ENCODE measurements at places on chromosomes 1 and 21. TPM values are rescaled to one million over a fixed set of nuclear protein-coding genes. Genes with fewer than 3 reads are reported as not detected.

The MYOCOS gene
- not detected for total RNA-seq

The TEDDM1 gene
- not detected for total RNA-seq

The PLA2G2F gene
- total RNA-seq, result not detected

The RGS16 gene
- 0.91 TPM for total RNA-seq

The MYBPH gene
- not detected for total RNA-seq

The SGIP1 gene
- total RNA-seq, result not detected

The RBP7 gene
- not detected for total RNA-seq

The ORC1 gene
- total RNA-seq, result 39.5 TPM

The TMEM125 gene
- total RNA-seq, result not detected

The C1orf141 gene
- total RNA-seq, result not detected

The CRNN gene
- total RNA-seq, result not detected

The C2CD4D gene
- total RNA-seq, result not detected

DNA sequence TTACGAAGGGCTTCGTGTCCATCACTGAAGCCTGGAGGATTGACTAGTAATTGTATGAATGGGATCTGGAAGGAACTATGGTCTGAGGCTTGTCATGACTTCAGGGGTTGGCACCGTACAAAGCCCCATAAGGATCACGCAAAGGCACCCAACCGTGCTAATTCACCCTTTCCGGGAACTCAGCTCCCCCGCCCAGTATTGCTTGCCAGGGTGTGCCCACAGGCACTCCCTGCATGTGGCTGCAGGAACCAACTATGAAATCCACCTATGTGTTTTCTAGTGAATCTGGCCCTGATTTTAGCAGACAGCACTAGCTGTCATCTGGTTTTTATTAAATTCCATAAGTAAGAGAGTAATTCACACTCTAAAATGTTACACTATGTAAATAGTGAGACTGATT is 139.2 kb downstream of the TM2D1 start:
- DNase-seq, result peak; percentile 68

GRCh38 chr1:58333511-58333910 is 213.0 kb downstream of the OMA1 start:
- DNase-seq, result no peak

DNA sequence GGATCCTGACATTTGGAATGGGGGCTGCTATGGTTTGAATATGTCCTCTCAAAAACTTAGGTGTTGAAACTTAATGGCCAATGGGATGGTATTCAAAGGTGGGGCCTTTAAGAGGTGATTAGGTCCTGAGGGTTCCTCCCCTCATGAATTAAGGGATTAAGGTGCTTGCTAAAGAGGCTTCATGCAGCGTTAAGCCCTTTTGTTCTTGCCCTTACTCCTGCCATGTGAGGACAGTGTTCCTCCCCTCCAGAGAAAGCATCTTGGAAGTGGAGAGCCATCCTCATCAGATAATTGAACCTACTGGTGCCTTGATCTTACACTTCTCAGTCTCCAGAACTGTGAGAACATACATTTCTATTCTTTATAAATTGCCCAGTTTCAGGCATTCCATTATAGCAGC is 146.6 kb downstream of the KCNJ6 start:
- DNase-seq, result no peak

- DNase-seq, result no peak
Observed at GRCh38 chr1:151246786-151247185, 7.7 kb upstream of the PSMD4 start.

DNA sequence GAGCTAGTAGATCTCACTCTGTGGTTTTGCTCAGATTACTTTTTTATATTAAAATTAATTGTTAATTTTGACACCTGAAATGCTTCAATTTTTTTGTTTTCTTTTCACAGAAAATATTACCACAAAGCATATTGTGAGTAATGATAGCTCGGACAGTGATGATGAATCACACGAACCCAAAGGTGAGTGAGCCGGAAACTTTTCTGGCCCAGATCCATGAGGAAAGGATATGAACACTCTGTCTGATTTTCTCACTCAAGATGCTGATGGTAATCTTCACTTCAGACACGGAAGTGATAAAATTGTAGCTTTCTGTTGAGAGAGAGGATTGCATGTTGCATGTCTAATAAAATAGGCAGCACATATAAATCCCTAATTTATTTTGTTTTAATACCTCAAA is 121.8 kb downstream of the PLA2G4A start:
- peak; percentile 88 for DNase-seq

DNA sequence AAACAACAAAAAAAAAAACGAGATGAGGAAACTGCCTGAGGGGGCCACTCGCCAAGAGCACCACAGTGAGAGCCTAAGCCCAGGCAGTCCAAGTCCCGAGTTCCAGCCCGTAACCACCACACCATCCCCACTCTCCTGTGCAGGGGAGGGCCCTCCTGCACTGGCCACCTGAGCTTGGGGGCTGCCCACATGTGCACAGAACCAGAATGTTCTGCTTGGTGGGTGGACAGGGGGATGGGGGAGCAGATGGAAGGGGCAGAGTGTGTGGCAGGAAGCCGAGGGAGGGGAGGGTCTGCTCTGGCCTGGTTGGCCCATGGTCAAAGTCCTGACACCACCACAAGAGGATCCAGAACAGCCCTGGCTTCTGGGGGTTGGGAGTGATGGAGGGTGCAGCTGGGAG is 17.6 kb downstream of the ADPRS start:
- DNase-seq, result no peak

GRCh38 chr1:230698130-230698529 is 15.8 kb downstream of the AGT start:
- DNase-seq, result no peak

- DNase-seq, result no peak
Observed at GRCh38 chr1:203381151-203381751, 30.3 kb upstream of the FMOD start.

DNA sequence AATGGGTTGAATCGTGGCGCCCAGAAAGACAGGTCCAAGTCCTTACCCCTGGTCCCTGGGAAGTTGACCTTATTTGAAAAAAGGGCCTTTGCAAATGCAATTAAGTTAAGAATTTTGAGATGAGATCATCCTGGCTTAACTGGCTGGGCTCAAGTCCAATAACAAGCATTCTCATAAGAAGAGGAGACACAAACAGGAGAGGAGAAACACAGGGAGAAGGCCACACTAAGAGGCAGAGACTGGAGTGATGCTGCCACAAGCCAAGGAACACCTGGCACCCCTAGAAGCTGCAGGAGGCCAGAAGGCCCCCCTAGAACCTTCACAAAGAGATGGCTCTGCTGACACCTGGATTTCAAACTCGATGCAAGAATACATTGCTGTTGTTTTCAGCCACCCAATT is 44.6 kb downstream of the PDPN start:
- DNase-seq, result no peak

- DNase-seq, result peak; percentile 37
Observed at GRCh38 chr21:36479415-36480402, at the start of gene CLDN14. Gene CLDN14 (minus strand): TSS chr21:36480122. CDS start chr21:36461695, 18,427 bp downstream.

DNA sequence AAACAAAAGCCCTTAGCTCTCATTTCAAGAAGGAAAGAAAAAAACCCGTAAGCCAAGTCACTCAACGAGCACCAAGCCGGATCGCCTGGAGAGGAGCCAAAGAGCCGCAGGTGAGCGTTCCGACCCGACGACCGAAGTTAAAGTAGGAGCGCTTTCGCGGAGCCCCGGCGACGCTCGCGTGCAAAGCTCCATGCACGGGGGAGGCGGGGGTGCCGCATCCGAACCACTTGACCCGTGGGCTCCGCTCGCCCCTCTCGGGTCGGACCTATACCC is 382 bp downstream of the GPBP1L1 start:
- DNase-seq, result peak; percentile 61

- DNase-seq, result no peak
Observed at GRCh38 chr1:173426057-173426456, 51.1 kb upstream of the PRDX6 start.

DNA sequence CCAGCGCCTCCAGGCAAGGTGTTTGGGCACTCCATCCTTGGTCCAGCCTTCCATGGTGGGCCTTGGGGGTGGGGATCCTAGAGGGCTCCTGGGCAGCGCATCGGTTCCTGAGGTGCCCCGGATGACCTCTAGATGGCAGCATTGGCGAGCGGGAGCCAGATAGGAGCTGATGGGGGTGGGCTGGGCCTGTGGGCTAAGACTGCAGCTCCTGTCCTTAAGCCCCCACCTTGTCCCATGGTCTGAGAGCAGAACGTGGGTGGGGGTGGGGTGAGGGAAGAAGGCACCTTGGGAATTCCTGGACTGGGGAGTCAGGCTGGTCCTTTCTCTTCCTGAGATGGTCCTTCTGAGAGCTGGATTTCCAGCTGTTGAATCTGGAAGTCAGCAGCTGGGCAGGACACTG is 93.4 kb upstream of the CSF3R start:
- peak; percentile 67 for DNase-seq

GRCh38 chr1:5845376-5845775 is 146.8 kb downstream of the NPHP4 start:
- no peak for DNase-seq

DNA sequence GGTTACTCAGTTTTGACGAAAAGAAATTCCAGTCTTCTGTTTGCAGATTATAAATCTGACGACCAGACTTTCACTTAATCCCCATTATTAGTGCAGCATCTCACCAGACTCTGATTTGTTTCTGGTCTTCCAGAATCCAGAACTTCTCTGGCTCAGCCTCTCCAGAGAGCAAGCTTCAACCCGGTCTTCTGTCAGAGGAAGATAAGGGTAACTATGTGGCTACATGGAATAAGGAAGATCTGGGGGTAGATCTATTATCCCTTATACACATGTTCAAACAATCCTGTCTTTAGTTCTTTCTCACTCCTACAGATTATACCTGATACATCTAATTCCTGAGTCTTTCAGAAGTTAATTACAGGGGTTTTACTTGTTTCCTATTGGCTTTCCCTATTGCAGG is 9.9 kb downstream of the PHTF1 start:
- no peak for DNase-seq

DNA sequence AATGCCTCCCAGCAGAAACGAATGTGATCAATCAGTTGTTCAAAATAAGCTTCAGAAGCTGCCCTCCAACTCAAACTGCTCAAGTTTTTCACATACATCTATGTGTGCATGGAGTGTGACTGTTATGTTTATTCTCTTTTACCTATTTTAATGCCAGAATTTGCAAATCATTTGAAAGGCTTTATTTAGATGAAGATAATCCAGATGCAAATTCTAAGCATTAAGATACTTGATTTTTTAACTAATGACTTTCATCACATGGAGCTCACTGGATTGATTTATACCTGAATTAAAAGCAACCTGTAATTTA is 69.5 kb downstream of the PLD5 start:
- no peak for DNase-seq

DNA sequence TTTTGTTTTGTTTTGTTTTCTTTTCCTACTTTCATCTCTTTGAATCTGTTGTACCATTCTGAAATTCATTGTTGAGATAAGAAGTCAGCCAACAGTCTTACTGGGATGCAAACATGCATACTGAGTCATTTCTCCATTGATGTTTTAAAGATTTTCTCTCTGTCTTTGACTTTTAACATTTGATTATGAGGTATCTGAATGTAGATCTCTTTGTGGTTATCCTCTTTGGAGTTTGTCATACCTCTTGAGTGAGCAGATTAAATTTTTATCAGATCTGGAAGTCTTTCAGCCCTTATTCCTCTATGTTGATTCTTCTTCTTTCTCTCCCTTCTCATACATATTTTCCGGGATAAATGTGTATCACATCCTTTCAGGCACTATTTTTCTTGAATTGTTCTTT is 406.9 kb upstream of the NCAM2 start:
- DNase-seq, result no peak

GRCh38 chr1:83706354-83706938 is 292.5 kb downstream of the TTLL7 start:
- no peak for DNase-seq

DNA sequence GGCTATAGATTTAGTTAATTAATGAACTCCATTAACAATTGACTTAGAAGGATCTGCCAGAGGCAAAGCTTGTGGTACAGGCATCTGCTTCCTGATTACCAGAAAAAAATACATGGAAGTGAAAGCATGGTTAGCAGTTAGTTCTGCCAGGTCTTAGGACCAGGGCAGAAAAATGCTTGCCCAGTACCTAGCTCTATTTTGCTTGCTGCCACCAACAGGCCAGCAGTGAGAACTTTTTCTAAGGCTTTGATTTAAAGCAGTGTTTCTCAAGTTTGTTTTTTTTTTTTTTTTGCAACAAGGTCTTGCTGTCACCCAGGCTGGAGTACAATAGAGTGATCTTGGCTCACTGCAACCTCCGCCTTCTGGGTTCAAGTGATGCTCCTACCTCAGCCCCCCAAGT is 16.4 kb upstream of the MTF1 start:
- DNase-seq, result no peak

GRCh38 chr1:9689971-9690381 is 38.4 kb downstream of the PIK3CD start:
- DNase-seq, result peak; percentile 63

DNA sequence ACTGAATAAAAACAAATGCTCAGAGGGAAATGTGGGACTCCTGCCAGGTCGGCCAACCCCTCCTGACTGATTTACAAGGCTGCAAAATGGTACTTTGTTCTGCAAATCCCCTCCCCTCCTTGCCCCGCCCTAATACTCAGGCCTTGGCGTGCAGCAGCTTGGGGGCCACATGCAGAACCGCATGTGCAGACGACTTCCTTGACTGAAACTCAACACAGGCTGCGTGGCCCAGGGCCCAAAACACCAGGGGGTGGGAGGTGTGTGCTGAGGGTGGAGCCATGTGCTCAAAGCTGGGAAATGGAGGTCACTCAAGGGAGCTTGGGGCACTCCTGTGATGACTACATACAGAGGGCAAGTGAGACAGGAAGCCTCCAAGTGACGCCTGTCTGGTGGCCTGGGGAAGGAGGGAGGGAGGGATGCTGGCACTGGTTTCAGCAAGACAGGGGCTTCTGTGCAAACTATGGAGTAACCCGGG is 87.2 kb downstream of the MRPL37 start:
- peak; percentile 95 for DNase-seq

DNA sequence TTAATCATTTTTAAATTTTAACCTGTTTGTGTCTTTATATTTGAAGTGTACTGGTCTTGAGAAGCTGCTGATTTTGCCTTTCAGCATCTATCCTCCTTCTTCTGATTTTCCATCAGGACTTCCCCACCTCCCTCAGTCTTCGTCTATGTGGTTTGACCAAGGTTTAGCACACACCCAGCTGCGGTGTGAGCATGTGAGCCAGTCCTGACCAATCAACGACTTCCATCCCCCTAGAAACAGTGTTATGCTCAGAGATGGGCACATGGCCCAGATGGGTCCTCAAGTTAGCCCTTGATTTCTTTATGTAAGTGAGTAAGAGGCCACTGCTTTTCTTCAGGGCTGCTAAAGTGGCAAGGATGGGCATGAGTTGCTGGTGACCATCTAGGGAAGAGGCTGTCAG is 190.8 kb downstream of the MATN1 start:
- no peak for DNase-seq

- DNase-seq, result peak; percentile 40
Observed at GRCh38 chr1:81305997-81306452, 494.7 kb upstream of the ADGRL2 start.

GRCh38 chr1:81509594-81509993 is 291.1 kb upstream of the ADGRL2 start:
- DNase-seq, result no peak

DNA sequence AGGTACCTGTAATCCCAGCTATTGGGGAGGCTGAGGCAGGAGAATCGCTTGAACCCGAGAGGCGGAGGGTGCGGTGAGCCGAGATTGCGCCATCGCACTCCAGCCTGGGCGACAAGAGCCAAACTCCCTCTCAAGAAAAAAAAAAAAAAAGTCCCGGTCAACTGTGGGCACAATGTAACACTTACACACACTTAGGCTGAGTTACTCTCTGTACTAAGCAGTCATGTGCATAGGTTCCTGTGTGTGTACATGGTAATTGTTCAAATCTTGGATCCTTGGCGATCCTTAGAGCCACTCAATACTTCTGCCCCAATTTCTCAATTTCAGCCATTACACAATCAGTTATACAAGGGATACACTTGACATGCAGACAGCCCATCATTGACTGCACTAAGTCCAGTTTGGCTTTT is 11.6 kb downstream of the SDCCAG8 start:
- no peak for DNase-seq
